CD8-positive, alpha-beta memory T cell (primary cell): ENCODE measurements at places on chromosomes 7 and 10. TPM values are rescaled to one million over a fixed set of nuclear protein-coding genes. Genes with fewer than 3 reads are reported as not detected.

The CDHR1 gene
- total RNA-seq: 1.4 TPM

The MOGAT3 gene
- total RNA-seq: not detected

DNA sequence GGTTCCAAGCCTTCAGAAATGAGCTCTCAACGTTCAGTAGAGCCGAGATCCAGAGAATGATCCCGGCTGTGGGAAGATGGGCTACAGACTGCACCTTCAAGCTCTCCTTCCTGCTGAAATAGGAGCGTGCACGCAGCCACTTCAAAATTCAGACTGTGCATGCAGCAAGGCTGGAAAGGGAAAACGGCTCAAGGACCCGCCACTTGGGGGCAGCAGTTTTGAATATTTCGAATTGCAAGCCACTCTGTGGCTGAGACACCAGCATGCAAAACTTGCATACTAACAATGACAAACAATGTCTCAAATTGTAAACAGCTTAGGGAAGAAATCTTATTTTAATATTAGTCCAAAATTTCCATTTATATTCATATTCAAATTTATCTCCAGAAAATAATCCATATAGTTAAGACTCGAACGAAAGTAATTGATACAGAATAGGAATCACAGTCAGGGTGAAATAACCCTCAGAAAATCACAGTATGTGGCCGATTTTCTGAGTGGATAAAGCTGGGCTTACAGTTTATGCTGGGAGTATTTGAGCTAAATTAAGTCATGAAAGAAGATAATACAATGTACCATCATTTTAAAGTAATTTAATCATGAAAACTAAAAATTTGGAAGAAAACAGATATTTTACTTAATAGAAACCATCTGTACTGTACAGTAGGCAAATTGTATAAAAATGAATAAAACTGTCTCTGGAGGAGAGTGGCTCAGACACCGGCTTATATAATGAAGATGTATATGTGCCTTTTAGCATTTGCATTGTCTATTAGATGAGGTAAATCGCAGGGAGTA, 137.9 kb upstream of the MKI67 start:
- peaks cover 6% of the 10 kb centered on the region for H3K27me3 ChIP-seq
- H3K27ac ChIP-seq: no peak overlapping the region
- H3K4me1 ChIP-seq: no peaks in the 10 kb centered on the region
- no peaks in the 10 kb centered on the region for H3K36me3 ChIP-seq
- DNase-seq: peak; percentile 30

GRCh38 chr10:97376413-97376812, 24.7 kb downstream of the RRP12 start:
- no peak for DNase-seq
- H3K4me1 ChIP-seq: no peaks in the 10 kb centered on the region
- H3K4me3 ChIP-seq: no peak overlapping the region

The NEURL1 gene
- total RNA-seq: 1.5 TPM
